ENCODE measurements at places on chromosomes 2 and 18.

GRCh38 chr18:62537042-62537894, 14.4 kb downstream of the ZCCHC2 start:
- DNase-seq, result no peak

GRCh38 chr18:3048121-3048520, 35.2 kb upstream of the LPIN2 start:
- no peak for DNase-seq

DNA sequence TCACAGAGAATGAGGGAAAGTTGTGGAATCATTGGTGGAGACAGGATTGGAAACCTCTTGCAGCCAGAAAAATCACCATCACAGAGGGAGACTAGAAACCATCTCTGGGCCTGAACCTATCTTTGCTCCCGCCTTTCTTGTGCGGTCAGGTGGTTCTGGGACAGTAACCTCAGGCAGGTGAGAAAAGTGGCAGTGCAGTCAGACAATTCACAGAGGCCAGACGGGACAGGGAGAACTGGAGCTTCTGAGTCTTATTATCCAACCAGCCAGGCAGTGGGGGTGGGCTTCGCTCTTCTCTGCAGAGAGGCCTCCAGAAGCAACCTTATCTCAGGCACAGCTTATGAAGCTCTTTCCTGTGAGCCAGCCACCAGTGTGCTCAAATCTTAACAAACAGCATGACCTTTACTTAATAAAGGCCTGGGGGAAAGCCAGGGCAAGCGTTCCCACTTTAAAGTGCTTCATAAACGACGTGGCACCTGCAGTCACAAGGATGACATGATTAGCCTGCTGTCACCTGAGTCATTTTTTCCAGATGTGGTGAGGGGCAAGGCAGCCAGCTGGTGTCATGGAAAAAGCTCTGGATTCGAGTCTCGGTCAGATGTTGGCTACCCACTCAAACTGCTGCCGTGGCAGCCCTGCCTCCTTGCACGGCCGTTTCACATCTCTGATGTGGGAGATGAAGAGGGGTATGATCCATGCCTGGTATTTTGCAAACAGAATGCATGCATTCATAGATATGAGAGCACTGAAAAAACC, 109.7 kb downstream of the B3GNT2 start:
- no peak for DNase-seq

GRCh38 chr2:152097801-152098495, 896 bp downstream of the CACNB4 start:
- no peak for DNase-seq

DNA sequence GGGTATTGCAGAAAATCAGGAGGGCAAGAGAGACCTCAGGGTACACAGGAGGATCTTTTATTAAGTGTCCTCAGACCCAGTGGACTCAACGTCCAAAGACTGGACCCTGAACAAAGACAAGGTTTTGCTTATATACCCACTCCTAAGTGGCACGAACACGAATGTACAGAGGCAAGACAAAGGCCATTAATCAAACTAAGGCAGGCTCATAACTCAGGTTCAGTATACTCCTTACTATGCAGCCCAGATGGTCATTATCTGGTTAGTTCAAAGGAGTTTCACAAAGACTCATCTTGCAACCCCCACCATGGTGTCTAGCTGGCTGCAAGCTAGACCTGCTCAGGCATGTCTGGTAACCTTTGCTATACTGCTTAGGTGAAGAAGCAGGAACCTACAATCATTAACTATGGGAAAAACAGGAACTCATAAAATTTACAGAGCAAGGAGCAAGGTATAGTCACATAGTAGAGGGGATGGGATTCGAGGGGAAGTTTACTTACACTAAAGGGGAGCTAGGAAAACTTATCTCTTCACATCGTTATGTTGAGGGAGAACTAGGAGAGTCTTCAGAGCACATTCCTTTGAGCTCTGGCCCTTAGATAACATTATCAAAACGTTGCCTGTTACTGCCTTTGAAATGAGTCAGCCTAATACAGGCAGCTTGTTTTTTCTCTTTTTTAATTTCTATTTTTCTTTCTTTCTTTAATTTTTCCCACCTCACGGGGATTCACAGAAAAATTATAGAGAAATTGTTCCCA, 33.9 kb downstream of the SLC4A3 start:
- DNase-seq, result no peak

- DNase-seq, result peak; percentile 20
These were observed 89.6 kb downstream of the UPP2 start for GRCh38 chr2:158191076-158191895.

DNA sequence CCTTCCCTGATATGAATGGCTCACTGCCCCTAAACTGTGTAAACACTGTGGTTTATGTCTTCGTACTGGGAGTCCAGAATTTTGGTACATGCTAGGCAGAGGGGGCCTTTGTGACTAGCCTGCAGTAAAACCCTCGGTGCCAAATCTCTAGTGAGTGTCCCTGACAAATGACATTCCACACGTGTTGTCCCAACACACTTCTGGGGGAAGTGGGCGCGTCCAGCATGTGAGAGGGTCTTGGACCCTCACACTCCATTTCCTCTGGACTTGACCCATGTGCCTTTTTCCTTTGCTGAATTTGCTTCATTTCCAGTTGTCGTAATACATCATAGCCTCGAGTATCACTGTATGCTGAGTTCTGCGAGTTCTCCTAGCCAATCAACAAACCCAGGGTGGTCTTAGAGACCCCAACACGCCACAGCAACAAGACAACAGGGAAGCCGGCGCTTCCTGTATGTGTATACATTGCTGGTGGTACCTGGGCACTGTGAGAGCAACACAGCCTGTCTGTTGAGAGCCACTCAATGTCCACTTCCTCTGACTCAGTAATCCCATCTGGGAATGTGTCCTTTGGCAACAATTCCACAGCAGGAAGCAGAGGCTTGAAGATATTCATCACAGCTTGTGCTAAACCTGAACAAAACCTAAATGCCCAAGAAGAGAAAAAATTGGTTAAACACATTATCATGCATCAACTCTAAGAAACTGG, 26.9 kb upstream of the SLC66A3 start:
- no peak for DNase-seq

DNA sequence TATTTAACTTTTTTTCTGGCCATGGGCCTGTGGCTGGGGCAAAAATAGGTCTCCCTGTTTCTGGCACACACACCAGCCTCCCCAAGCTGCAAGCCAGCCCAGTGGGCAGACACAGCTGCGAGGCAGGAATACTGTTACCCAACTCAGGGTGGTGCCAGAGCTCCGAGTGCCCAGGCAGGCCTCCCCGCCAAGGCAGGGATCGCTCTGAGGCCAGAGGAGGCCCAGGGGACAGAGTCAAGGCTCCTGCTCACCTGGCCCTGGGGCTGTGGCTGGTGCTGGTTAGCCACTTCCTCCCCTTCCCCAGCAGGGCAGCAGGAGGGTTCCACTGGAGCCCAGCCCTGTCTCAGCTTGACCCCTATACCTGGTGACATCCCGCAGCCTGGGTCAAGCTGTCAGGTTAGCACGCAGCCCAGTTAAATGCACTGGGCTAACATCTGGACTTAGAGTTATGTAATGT, 67.1 kb upstream of the EPAS1 start:
- no peak for DNase-seq

- no peak for DNase-seq
These were observed 48.7 kb downstream of the DPP4 start for GRCh38 chr2:162025121-162025911.

- DNase-seq, result no peak
These were observed 265.6 kb downstream of the ANAPC1 start for GRCh38 chr2:111618226-111618977.

DNA sequence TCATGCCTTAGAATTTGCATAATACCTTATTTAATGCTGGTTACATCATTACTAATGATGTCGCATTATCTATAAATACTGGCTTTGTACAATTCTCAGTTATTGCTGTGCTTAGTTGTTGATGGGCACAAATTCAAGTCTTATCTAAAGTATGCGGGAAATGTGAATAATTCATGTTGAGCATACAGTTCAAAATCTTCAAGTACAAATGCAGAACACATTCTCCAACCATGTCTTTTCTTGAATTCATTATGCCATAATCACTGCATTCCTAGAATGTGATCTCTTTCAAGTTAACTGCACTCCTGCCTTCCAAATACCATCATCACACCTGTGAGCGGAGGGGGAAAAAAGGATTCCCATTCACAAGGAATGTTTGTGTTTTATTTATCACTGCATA, 337.0 kb downstream of the MBD2 start:
- DNase-seq, result no peak

DNA sequence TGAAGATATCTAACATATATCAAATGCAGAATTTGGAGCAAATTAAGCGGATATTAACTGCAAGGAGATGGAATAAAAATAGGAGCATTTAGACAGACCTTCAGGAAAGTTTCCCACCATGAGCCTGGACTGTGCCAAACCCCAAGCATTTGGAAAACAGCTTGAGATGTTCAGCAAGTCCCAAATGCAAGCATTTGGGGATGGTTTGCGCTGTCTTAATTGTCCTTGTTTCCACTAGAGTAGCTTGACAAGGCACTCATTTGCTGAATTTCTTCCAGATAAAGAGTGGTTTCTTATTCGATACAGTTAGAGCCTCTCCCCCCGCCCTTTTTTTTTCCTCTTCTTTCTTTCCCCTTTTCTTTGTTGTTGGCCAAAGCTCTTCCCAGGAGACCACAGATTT, 77.1 kb upstream of the CDC42EP3 start:
- no peak for DNase-seq

DNA sequence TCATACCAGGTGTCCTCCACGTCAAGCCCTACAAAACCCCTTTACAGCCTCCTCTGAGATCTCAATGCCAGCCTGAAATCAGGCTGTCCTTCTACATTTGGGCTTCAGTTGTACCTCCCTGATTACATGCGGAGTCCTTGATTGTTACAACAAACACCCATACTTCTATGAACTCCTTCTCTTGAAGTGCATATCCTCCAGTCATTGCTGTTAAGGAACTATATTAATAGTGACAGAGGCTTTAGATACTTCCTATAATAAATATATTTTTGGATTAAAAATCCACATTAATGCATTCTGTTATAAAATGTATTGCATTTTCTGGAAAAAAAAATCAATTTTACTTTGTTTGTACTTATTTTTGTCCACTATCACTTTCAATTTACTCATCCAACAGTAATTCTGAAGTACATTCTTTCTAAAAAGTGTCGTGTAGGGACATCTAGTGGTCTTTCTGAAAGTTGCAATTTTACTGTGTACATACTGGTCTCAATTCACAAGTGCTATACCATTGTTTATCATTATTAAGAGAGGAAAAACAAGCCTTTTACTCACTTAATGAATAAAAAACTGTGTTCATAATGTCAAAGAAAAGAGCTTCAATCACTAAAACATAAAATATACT, 316.4 kb downstream of the DSEL start:
- DNase-seq, result no peak

GRCh38 chr2:110770404-110770958, 38.1 kb downstream of the ACOXL start:
- no peak for DNase-seq

DNA sequence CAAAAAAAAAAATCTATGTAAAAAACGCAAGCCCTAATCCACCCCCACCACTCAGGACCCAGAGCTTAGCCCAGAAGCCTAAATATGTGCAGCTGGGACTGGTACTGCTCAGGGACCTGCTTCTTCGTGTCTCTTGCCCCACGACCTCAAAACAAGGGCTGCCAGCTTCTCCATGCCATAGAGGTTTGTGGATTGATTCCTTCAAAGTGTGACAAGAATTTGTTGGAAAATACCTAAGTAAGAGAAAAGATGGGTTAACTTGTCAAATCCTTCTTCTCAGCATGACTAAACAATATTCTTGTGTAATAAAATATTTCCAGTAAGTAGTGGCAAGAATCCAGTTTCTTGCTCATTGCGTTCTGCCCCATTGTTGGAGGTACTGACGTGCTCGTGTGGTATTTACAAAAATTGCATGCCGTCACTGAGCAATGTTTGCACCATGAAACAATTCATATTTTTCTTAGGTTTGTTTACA, 825 bp upstream of the SCYGR1 start:
- no peak for DNase-seq

DNA sequence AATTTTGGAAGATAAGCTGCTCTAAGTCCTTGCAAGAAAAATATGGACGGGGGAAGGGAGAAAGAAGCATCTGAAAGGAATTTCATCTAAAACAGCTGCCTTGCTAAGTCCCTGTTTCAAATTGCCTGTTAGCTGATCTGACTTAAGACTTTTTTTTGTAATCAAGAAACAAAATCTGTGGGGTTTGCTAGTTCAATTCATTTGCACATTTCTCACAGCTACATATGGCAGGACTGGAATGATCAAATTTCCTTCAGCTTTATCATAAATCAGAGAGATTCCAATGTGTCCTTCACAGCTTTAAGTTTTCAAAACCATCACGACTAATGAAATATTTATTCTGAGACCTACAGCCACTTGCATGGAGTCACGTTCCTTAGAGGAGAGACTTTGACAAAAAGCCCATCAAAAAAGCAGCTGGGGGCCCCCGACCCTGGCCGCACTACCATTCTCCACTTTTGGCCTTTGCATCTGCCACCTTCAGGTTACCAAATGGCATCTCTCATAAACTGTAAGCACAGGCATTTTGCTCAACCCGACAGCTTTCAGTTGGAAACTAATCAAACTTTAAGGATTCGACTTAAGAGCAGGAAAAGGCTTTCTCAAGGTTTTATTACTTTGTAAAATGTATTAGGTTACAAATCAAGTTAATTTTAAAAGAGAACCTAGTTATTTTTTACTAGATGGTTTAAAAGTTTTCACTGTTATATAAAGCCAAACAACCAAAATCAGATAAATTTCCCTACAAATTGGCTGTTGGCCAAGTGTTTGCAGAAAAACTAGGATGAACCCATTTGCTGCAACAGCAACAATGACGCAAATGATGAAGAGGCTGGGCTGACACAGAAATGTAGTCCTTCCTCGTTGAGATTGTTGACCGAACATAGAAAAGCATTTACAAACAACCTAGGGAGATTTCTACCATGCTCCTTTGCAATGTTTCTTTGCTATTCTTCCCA, 100.4 kb upstream of the RND3 start:
- no peak for DNase-seq

DNA sequence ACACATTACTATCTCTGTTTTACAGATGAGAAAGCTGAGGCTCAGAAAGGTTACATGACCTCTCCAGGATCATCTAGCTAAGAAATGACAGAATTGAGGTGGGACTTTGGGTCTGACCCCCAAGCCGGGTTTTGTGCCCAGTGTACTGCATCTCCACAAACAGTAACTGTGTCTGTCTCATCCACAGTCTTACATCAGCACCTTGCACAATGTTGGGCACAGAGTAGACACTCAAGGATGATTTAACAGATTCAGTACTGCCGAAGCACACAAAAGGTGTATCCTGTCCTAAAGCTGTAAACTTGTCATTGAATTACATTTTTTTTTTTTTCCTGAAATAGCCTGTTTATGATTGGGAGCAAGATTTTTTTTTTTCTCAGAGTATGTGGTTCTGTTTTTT, 84.8 kb downstream of the ADCYAP1 start:
- no peak for DNase-seq

Data from Peyer's patch (tissue), 4 donors.